ENCODE measurements at places on chromosomes 4 and X. TPM values are rescaled to one million over a fixed set of nuclear protein-coding genes. Genes with fewer than 3 reads are reported as not detected.

The VCX gene
- total RNA-seq, result not detected

DNA sequence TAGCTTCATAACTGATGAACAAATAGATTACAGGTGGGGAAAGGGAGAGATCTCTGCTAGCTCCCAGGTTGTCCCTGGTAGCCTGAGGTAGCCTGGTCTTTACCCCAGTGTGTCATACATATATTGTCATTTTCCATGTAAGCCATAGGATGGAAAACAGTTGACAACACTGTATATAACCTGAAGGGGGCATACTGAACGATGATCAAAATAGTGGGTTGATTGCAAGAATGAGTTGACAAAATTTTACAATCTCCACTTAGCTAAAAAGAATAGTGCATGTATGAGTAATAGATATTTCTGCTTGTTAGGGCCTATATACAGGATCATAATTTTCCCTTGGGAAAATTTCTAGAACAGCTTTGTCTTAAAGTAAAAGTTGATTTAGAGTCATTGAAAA is 304.1 kb upstream of the HAND2 start:
- H3K27ac ChIP-seq, result no peak overlapping the region
- no peaks in the 10 kb centered on the region for H3K36me3 ChIP-seq
- H3K4me1 ChIP-seq, result no peaks in the 10 kb centered on the region
- DNase-seq, result peak; percentile 7

The WDR17 gene
- total RNA-seq, result 0.83 TPM

GRCh38 chr4:2941138-2942036 is 21.8 kb downstream of the NOP14 start:
- H3K4me3 ChIP-seq, result no peak overlapping the region
- no peaks in the 10 kb centered on the region for H3K4me1 ChIP-seq
- no peak overlapping the region for H3K27ac ChIP-seq
- H3K36me3 ChIP-seq, result peaks cover 78% of the 10 kb centered on the region

DNA sequence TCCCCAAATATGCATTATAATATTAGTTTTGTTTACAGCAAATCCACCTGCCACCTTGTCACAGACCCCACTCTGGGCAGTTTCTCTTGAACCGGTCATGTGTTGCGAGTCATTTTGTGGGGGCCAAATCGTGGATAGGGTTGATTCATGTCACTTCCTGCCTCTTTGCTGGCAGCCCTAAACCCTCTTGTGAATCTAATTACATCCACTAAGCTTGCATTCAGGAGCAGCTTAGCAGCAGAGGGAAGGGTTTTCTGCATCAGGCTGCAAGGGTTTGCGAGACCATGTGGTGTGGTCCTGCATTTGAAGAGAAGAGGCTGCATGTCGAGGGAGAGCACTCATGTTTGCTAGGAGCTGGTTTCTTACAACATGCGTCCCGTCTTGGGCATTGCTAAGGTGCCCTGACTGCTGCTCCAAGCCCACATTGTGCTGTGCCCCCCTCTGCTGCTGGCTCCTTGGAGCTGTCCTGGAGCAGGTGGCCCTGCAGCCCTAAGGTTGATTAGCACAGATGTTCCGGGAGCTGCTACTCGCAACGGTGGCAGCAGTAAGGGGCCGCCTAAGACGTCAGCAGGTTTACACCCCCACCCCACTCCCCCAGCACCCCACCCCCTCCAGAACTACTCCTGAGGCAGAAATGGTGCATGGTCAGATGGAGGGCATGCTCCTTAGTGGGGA is 88.9 kb upstream of the CLDN34 start:
- H3K4me1 ChIP-seq, result peaks cover 4% of the 10 kb centered on the region
- no peaks in the 10 kb centered on the region for H3K27me3 ChIP-seq
- peak; percentile 65 for DNase-seq
- H3K27ac ChIP-seq, result no peak overlapping the region
- no peaks in the 10 kb centered on the region for H3K36me3 ChIP-seq
- H3K4me3 ChIP-seq, result no peak overlapping the region

- H3K27ac ChIP-seq, result no peak overlapping the region
- no peaks in the 10 kb centered on the region for H3K27me3 ChIP-seq
- peak; percentile 61 for DNase-seq
- H3K4me1 ChIP-seq, result peaks cover 10% of the 10 kb centered on the region
Observed at GRCh38 chr4:183349673-183350072, 27.4 kb upstream of the CLDN24 start.

The LEF1 gene
- 0.56 TPM for total RNA-seq

GRCh38 chrX:155056877-155057792 is 13.8 kb downstream of the CMC4 start:
- H3K4me3 ChIP-seq, result no peak overlapping the region
- H3K4me1 ChIP-seq, result no peaks in the 10 kb centered on the region
- no peak overlapping the region for H3K27ac ChIP-seq
- H3K27me3 ChIP-seq, result no peaks in the 10 kb centered on the region
- peaks cover 2% of the 10 kb centered on the region for H3K36me3 ChIP-seq

DNA sequence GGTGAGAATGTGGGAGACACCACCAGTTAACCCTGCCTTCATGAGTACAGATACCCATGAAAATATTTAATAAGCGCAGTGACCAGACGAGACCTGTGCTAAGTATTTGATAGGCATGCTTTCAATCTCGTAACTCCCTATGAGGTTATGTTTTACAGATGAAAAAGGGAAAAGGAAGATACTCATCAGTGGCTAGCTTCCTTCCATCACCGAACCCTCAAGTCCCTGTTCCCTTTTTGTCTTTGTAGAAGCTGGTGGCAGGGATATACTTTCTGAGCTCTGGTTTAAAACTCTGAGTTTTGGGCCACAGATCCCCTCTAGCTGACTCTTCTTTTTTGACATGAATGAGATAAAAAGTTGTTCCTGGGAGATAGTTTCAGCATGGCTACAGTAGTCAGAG is 26.3 kb downstream of the AFF1 start:
- H3K36me3 ChIP-seq, result no peaks in the 10 kb centered on the region
- no peaks in the 10 kb centered on the region for H3K27me3 ChIP-seq
- no peak overlapping the region for H3K27ac ChIP-seq
- H3K4me1 ChIP-seq, result peaks cover 22% of the 10 kb centered on the region
- no peak for DNase-seq

The ZMAT1 gene
- total RNA-seq, result not detected

DNA sequence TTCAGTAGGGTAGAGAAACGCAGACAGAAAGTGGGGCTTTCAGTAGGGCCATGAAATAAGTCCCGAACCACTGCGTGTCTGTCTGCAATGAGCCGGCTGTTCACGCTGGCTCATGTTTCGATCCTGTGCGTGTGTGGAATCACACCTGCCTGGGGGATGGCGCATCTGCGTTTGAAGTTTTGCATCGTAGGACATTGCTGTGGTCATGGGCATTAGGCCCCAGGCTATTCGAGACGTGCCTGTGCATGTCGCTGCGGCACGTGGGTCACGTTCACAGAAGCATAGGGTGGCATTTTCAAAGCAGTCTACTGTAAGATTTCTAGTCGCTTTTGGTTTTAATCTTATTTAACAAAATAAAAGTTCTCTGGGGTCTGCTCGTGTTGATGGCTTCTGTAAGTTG is 25.5 kb upstream of the HGFAC start:
- peaks cover 24% of the 10 kb centered on the region for H3K36me3 ChIP-seq
- H3K27me3 ChIP-seq, result no peaks in the 10 kb centered on the region
- H3K27ac ChIP-seq, result no peak overlapping the region
- no peak for DNase-seq

The C4orf46 gene
- 14.2 TPM for total RNA-seq

DNA sequence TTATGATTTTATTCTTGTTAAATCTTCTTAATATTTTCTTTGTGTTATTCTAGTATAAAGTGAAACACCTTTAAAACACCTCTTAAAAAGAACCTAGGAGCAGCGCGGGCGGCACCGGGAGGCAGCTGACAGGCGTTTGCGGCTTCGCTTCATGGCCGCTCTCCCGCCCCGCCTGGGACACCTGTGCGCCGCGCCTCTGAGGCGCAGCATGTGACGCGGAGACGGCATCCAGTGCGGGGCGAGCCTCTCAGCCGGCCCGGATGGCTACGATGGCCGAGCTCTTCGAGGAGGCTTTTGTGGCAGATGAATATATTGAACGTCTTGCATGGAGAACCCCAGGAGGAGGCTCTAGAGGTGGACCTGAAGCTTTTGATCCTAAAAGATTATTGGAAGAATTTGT is 1592.7 kb downstream of the TECRL start:
- H3K4me3 ChIP-seq, result no peak overlapping the region
- H3K27me3 ChIP-seq, result no peaks in the 10 kb centered on the region
- no peak overlapping the region for H3K27ac ChIP-seq
- DNase-seq, result no peak
- no peaks in the 10 kb centered on the region for H3K4me1 ChIP-seq

The VCX3A gene
- not detected for total RNA-seq

DNA sequence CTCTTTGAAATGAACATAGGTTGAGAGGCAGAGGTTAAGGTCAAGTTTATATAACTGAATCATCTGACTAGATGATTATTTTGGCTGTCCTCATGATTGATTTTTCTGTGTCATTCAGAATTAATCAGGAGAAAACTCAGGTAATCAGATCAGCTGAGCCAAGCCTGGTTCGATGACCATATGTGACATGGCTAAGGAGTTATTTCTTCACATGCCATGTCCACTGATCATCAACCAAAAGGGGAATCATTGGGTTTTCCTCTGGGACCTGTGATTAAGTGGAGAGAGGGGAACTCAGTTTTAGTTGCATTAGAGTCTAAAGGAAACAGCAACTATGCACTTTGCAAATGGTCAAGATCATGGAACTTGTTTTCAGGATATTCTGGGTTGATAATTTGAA is 20.3 kb upstream of the PACRGL start:
- H3K27ac ChIP-seq, result no peak overlapping the region
- no peaks in the 10 kb centered on the region for H3K4me1 ChIP-seq
- no peak overlapping the region for H3K4me3 ChIP-seq

The GAGE1 gene
- total RNA-seq, result not detected

The PWWP3B gene
- not detected for total RNA-seq

GRCh38 chrX:107025545-107025944 is 25.5 kb upstream of the MORC4 start:
- H3K4me1 ChIP-seq, result no peaks in the 10 kb centered on the region
- H3K27me3 ChIP-seq, result peaks cover 3% of the 10 kb centered on the region
- no peaks in the 10 kb centered on the region for H3K36me3 ChIP-seq
- H3K4me3 ChIP-seq, result no peak overlapping the region
- H3K27ac ChIP-seq, result no peak overlapping the region

GRCh38 chrX:103823591-103823990 is 8.5 kb downstream of the RAB9B start:
- H3K27ac ChIP-seq, result no peak overlapping the region
- H3K27me3 ChIP-seq, result peaks cover 3% of the 10 kb centered on the region
- peak; percentile 19 for DNase-seq
- no peak overlapping the region for H3K4me3 ChIP-seq
- H3K4me1 ChIP-seq, result no peaks in the 10 kb centered on the region
- no peaks in the 10 kb centered on the region for H3K36me3 ChIP-seq

DNA sequence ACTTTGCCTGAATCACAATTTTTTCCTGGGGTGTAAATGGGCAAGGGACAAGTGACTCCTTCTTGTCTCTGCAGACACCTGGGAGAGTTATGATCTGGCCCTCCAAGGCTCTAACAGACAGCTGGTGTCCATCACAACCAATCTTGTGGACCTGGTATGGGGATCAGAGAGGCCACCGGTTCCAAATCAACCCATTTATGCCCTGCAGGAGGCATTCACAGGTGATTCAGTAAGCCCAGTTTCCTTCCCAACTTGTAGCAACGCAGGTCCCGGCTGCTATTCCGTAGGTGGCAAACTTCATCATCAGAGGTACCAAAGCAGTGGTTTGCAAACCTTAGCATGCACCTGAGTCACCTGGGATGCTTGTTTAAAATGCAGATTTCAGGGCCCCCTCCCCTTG is 8.8 kb downstream of the XPNPEP2 start:
- H3K36me3 ChIP-seq, result no peaks in the 10 kb centered on the region
- H3K27ac ChIP-seq, result no peak overlapping the region
- H3K4me1 ChIP-seq, result no peaks in the 10 kb centered on the region
- DNase-seq, result no peak
- H3K27me3 ChIP-seq, result peaks cover 22% of the 10 kb centered on the region

- no peaks in the 10 kb centered on the region for H3K27me3 ChIP-seq
- no peak for DNase-seq
- no peak overlapping the region for H3K4me3 ChIP-seq
- H3K4me1 ChIP-seq, result no peaks in the 10 kb centered on the region
Observed at GRCh38 chrX:25198253-25198652, 182.5 kb upstream of the ARX start.

GRCh38 chrX:63738696-63739095 is 46.3 kb downstream of the ARHGEF9 start:
- H3K4me3 ChIP-seq, result no peak overlapping the region
- DNase-seq, result peak; percentile 6
- no peak overlapping the region for H3K27ac ChIP-seq
- H3K27me3 ChIP-seq, result peaks cover 3% of the 10 kb centered on the region

The PAGE1 gene
- not detected for total RNA-seq

The MBNL3 gene
- total RNA-seq, result 1.1 TPM

DNA sequence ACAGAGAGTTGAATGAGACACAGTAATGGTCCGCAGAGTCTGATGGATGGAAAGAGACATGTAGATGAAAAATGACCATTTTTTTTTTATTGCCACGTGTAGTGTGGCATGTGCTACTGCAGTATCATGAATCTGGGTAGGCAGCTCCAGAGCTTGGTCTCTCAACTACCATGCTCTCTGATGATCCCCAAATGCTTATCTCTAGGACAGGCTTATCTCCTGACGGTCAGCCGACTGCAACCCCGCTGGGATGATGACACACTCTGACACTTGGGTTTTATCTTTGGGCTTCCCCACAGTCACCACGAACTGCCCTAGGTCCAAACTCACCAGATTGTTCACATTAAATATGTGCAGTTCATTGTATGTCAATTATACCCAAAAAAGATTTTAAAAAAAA is 239.7 kb downstream of the QDPR start:
- no peak overlapping the region for H3K27ac ChIP-seq
- H3K4me1 ChIP-seq, result peaks cover 1% of the 10 kb centered on the region
- H3K4me3 ChIP-seq, result no peak overlapping the region
- DNase-seq, result peak; percentile 7

- no peaks in the 10 kb centered on the region for H3K4me1 ChIP-seq
- DNase-seq, result no peak
- H3K36me3 ChIP-seq, result no peaks in the 10 kb centered on the region
- H3K27me3 ChIP-seq, result no peaks in the 10 kb centered on the region
- H3K27ac ChIP-seq, result no peak overlapping the region
Observed at GRCh38 chr4:28723371-28723770, 1862.7 kb downstream of the STIM2 start.

The CTAG1A gene
- total RNA-seq, result not detected
